ENCODE measurements at places on chromosomes 3 and 15. TPM values are rescaled to one million over a fixed set of nuclear protein-coding genes. Genes with fewer than 3 reads are reported as not detected.
A peak's percentile ranks its signal among the peaks of the same experiment; 100 is the strongest.

DNA sequence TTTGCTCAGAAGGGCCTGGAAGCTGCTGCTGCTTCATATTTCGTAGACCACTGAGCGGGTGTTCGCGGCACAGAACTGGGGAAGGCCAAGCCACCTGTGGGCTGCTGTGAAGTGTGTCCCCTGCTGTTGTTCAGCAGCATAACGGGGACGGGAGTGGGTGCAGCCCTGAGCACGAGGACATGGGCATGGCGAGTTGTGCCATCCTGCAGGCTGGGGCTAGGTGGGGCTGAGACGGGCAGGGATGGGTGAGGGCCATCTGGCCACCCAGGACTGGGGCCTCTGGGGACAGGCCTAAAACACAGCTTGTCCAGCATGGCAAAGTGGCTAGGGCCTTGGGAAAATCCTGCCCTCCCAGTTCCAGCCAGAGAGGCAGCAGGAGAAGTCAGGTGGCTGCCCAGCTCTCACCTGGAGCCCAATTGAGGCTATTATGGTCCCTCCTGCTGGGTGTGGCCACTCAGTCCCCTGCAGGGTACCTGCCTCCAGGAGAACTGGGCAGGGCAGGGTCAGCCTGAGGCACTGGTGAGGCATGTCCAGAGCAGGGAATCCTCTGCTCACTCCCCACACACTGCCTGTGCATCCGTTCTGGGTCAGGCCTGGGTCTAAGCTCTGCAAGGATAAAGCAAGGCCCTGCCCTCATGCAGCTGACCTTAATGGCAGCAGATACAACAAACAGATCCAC lies 29.5 kb downstream of the CFAP100 start:
- no peak for DNase-seq

SPATA12 gene
- not detected for total RNA-seq

DNA sequence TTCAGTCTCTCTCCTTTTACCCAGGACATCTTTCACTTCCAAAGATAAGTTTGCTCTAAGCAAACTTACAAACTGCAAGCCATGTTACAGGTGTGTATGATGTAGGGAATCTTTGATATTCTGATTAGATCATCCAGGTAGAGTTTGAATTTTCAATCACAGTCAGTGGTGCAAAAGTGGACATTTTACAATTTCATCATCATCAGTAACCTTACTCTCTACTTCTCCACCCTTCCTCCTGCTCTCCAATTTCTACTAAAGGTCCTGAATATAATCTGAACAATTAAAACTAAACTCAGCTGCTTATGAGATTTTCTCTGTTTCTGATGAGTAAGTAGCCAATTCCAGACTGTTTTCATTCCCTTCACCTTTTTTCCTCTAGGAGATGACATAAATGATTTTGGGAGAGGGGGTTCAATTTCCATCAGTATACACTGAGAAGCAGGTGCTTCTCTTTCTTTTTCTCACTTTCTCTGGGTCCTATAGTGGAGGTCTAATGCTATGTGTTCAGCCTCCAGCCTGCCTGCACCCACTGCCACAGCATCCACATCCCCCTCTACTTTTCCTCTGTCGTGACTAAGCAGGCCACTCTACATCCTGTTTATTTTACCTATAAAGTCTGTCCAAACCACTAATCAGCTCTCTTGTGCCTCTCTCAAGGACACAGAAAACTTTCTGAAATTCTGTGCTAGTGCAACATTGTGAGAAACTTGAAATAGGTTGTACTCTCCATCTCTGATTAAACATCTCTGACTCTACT lies 27.6 kb downstream of the SUCNR1 start:
- no peak for DNase-seq

GRCh38 chr3:108250626-108251025 lies 28.4 kb upstream of the IFT57 start:
- DNase-seq: no peak

GRCh38 chr3:57164217-57164656 lies 916 bp downstream of the IL17RD start:
- peak; percentile 53 for DNase-seq

DZIP1L gene
- total RNA-seq: 24.7 TPM

GRAMD1C gene
- total RNA-seq: 7.3 TPM

DNA sequence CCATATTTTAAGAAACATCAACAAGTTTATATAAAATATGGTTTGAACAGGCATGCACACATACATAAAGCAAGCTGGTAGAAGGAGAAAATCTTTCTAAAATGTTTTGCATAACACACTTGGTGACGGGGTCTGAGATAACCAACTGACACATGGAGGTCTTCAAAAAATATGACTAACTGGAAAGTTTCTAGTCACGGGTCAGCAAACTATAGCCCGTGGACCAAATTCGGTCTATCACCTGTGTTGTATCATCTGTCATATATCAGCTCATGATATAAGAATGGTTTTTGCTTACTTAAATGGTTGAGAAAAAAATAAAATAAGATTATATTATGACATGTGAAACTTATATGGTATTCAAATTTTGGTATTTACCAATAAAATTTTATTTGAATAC lies 465.1 kb downstream of the FOXP1 start:
- no peak for DNase-seq

GRCh38 chr15:65401611-65402240 lies 21.0 kb downstream of the IGDCC4 start:
- no peak for DNase-seq

- no peak for DNase-seq
Observed at GRCh38 chr15:37619358-37620042, 314.9 kb upstream of the TMCO5A start.

GRCh38 chr3:13040361-13041074 lies 32.7 kb downstream of the IQSEC1 start:
- no peak for DNase-seq

DNA sequence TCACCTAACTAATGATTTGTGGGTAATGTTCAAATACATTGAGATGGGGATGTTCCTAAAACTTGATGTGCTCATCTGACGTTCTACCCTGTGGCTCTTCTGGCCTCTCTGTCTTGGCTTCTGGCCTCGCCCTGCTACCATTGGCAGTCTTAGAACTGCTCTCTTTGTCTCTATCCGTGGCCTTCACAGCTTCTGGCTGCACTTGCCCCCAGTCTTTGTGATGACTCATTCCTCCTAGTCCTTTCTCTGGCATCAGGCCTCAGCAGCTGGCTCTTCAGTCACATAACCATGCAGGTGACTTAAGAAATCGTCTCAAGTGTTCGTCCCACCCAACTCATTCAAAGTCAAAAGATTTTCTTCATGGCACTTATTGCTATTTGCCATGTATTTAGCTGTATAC lies 188.1 kb downstream of the BBX start:
- DNase-seq: peak; percentile 51

- DNase-seq: no peak
Observed at GRCh38 chr3:56694867-56695683, 12.0 kb upstream of the TASOR start.

OIP5 gene
- 2.9 TPM for total RNA-seq

DNA sequence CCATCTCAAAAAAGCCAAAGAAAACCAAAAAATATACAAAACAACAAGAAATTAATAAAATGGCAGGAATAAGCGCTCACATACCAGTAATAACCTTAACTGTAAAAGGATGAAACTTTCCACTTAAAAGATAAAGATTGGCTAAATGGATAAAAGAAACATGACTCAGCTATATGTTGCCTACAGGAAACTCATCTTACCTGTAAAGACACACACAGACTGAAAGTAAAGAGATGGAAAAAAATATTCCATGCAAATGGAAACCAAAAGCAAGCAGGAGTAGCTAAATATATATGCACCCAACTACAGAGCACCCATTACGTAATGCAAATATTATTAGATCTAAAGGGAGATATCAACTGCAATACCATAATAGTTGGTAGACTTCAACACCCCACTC lies 49.7 kb downstream of the ADAM10 start:
- no peak for DNase-seq

DNA sequence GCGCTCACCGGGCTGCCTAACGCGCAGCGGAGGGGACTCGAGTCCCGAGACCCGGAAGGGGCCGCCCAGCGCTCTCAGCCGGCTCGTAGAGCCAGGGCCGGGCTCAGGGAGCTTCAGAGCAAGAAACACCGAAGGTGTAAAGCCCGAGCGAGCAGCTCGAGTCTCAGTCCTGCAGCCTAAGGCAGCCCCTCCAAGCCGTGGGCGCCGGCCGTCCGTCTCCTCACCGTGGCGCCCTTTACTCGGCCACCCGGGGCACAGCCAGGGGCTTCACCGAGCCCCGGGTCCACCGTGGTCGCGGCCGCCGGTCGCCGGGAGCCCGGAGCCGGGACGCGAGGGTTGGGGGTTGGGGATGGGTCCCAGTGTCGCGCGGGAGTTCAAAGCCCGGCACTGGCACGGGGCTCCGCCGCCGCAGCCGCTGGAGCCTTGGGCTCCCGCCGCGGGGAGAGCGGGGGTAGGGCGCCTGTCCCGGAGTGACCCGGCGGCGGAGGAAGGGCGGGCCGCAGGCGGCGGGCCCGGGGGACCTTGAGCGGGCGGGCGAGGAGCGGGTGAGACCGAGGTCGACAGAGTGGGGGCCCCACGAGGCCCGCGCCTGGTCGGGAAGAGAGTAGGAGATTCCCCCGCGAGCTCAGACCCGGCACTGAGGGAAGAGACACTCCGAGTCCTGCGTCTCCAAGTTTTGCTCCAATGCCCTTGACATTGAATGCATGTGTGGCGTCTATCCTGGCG lies 26.9 kb upstream of the THRB start:
- DNase-seq: peak; percentile 61

- peak; percentile 82 for DNase-seq
Observed at GRCh38 chr3:66297900-66298299, 77.1 kb downstream of the SLC25A26 start.

ZDHHC19 gene
- total RNA-seq: not detected

- DNase-seq: no peak
Observed at GRCh38 chr3:160820430-160820829, 64.4 kb downstream of the PPM1L start.

DNAH12 gene
- total RNA-seq: 0.21 TPM

GRCh38 chr3:13521309-13521708 lies 27.6 kb upstream of the FBLN2 start:
- no peak for DNase-seq

GRCh38 chr15:79440355-79440908 lies 8.3 kb downstream of the MINAR1 start:
- no peak for DNase-seq

GRCh38 chr15:65541231-65541820 lies 11.1 kb downstream of the HACD3 start:
- DNase-seq: no peak

DNA sequence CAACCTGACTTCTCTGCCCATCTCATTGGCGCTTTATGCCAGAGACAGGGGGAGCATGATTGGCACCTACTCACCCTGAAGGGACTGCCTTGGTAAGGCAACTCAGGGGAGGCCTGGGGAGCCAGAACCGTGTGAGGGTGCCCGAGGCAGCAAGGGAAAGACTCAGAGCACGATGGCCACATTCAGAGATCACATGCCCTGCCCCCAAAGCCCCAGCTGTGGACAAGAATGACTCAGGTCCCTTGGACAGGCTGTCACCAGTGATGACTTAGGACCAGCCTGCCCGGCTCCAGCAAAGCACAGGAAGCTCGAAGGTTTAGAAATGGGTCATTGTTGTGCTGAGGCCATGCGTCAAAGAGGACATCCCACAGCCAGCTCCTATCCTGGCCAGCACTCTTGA lies 49.1 kb upstream of the LIMD1 start:
- DNase-seq: no peak

ANKUB1 gene
- total RNA-seq: not detected

TIMP4 gene
- total RNA-seq: 1.1 TPM

GRCh38 chr3:14616606-14617507 lies 34.7 kb upstream of the CCDC174 start:
- no peak for DNase-seq

GRCh38 chr3:124699686-124700396 lies 30.4 kb upstream of the UMPS start:
- DNase-seq: no peak

- DNase-seq: peak; percentile 85
Observed at GRCh38 chr3:45607790-45608189, 13.2 kb downstream of the LIMD1 start.

SCN11A gene
- total RNA-seq: 2.3 TPM

GRCh38 chr15:32057876-32058425 lies 27.6 kb downstream of the CHRNA7 start:
- no peak for DNase-seq

GRCh38 chr3:169165196-169166158 lies 498.0 kb downstream of the MECOM start:
- DNase-seq: no peak

DNA sequence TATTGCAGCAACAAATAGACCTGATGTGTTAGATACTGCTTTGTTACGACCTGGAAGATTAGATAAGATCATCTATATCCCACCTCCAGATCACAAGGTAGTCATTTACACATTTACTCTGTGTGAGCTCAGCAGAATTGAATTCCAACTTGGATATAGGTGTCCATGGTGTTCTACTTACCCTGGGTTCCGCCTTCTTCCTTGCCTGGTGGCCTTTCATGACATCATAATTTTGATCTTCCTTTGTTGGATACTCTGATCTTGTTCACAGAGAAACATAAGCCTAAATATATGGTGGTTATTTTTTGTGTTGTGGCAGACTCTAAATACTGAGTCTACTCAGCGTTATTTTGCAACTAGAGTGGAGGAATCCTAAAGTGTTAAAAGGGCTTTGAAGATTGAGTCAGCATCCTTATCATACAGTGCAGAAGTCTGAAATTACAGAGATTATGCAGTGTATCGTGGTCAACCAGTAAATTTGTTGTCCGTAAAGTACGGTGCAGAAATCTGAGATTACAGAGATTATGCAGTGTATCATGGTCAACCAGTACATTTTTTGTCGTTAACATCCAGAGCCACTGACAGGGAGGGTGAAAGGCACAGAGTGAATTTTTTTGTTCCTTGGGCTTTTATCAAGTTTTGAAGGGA lies 39.1 kb upstream of the GATM start:
- no peak for DNase-seq

DNA sequence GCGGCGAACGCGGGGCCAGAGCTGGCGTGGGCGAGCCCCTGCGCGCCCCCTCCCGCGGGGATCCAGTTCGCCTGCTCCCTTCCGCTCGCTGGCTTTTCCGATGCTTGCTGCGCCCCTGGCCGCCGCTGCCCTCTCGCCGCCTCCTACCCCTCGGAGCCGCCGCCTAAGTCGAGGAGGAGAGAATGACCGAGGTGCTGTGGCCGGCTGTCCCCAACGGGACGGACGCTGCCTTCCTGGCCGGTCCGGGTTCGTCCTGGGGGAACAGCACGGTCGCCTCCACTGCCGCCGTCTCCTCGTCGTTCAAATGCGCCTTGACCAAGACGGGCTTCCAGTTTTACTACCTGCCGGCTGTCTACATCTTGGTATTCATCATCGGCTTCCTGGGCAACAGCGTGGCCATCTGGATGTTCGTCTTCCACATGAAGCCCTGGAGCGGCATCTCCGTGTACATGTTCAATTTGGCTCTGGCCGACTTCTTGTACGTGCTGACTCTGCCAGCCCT lies 721 bp downstream of the P2RY1 start:
- DNase-seq: peak; percentile 56

DNA sequence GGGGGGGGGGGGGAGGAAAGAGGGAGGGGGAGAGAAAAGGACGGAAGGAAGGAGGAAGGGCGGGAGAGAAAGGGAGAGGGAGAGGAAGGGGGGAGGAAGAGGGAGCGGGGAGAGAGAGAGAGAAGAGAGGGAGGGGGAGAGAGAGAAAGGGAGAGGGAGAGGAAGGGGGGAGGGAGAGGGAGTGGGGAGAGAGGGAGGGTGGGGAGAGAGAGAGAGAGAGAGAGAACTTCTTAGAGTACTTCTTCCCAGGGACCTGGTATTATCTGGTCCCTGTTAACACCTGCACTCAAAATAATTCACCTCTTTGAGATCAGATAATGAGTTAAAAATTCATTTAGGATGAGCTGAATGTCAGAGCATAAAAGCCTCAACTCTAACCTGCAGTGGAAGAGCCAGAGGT lies 1.1 kb downstream of the SEC13 start:
- DNase-seq: no peak

CCR8 gene
- total RNA-seq: 1.1 TPM

ARPP21 gene
- 89.8 TPM for total RNA-seq

CMTM8 gene
- total RNA-seq: 3.4 TPM

- no peak for DNase-seq
Observed at GRCh38 chr3:128523591-128523990, 30.6 kb upstream of the GATA2 start.
